Stimulated activated CD8-positive, alpha-beta memory T cell treated with anti-CD3 and anti-CD28 coated beads, Interleukin-4, amount 100 ng/mL, for 1 hour (primary cell): ENCODE measurements at places on chromosomes 5 and 9.

GRCh38 chr5:9661316-9662015 is 31.3 kb upstream of the TAS2R1 start:
- DNase-seq: no peak

DNA sequence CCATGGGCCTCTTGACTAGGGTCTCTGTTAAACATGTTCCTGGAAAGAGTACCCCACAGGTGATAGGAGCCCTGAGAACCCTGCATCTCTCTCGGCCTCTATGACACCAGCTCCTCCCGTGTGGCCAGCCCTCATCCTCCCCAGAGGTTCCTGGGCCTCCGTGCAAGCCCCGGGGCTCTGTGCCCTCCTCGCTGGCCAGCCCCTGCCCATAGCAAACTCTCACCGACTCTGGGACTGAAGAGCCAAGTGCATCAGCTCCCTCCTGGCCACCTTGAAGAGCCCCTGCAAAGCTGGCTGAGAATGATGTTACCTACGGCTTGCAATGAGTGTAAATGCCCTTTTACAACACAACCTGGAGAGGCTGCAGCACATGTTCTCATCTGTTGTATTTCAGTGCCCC is 224.4 kb downstream of the ROR2 start:
- DNase-seq: no peak

- no peak for DNase-seq
Observed at GRCh38 chr9:132090771-132091170, 11.1 kb upstream of the MED27 start.

DNA sequence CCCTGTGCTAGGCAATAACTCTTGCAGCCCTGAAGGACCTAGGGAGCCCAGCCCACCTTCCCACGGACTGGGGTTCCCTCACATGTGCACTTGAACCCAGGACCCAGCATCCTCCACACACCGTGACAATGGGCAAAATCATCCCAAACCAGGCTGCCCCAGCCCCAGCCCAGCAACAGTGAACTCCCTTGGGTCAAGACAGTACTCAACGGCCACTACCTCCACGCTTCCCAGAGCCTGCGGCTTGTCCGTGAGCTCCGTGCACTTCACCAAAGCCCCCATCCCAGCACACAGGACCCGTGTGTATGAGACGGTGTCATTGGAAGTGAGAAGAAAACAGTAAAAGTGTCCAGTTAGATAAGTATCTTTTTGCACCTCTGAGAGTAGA is 55.8 kb downstream of the IPPK start:
- DNase-seq: no peak

GRCh38 chr9:74557571-74557970 is 60.4 kb downstream of the RORB start:
- no peak for DNase-seq

DNA sequence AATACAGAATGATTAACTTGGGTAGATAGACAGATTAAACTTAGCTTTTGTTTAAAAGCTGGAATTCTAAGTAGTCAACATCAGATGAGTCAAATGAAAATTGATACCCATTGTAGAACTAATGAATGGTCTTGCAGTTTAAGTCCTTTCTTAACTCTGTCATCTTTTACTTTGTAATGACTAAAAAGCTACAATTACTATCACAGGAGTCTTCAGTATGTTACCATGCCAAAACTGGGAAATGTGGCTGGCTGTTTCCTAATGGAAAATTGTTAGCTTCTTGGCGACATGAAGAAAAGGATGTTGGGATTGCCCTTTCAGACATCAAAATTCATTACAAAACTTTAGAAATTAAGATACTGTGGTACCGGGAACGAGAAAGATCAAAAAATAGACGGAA is 20.2 kb upstream of the ANXA1 start:
- DNase-seq: no peak

DNA sequence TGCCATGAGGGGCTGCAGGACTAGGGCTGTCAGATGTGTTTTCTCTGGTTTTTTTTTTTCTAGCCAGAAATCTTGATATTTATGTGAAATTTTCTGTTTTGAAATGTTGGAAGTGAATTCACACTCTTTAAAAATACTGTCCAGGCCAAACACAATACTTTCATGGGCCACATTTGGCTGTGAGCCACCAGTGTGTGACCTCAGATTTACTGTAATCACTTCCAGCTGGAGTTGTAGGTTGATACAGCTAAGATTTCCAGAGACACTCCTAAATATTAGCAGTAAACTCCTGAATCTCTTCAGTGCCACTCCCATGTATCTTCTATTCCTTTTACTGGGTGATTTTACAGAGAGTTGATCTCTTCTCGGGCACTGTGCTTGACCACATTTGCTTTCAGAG is 92.2 kb upstream of the CKMT2 start:
- no peak for DNase-seq

DNA sequence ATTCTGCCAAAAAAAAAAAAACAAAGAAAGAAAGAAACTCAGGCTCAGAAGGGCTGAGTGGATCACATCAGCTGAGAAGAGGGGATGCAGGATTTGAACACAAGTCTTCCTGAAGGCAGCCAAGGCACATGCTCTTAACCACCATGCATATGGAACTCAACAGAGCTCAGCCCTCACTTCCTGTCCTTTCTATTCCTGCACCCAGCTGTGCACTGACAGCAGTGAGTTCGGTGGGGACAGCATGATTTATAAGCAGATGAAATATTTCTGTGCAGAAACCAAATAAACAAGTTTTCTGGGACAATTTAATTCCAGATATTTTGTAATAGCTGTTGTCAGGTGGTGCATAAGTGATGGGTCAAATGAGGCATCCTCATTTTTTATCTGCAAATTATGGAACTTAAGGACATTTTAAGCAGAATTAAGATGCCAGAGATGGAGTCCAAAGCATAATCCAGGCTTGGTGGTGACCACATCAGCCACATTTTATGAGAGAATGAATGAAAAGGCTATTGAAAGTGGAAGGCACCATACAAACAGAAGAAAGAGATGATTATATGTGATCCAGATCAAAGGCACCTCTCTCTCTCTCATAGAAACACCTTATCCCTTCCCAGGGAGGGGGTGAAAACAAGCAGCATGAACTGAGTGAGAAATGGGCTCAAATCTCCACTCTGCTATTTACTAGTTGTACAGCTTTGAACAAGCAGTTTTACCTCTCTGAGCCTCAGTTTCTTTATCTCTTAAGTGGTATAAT is 303.6 kb upstream of the MSX2 start:
- no peak for DNase-seq

GRCh38 chr5:135966165-135966564 is 11.4 kb upstream of the LECT2 start:
- no peak for DNase-seq

DNA sequence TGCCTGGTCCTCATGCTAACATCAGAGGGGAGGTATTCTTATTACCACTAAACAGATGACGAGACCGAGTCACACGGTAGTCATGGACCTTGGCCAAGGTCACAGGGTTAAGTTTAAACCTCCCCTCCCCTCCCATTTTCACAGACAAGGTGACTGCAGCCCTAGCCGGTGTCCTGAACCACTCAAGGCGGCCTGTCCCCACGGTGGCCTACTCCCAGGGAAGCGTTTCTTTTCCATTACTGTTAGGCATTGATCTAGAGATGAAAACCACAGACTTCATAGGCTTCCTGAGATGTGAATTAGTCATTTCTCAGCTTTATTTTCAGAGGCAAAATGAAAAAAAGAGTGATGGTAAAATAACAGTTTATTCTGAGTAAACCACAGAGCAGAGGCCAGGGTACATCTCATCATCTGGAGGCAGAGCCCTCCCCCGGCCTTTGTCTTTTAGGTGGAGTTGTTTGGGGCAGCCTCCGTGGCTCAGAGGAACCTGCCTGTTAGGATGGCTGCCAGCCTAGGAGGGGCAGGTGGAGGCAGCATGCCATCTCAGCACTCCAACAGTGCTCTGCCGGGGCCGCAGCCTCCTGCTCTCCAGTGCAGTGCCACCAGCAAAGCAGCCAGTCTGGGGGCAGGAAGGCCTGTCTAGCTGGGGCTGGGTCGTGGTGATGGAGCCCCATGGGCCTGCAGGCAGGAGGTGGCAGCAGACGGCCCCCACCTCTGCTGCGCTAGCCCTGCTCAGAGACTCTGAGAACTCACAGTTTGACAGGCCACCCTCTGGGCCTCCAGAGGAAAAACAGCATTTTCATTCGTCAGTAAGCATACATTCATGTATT is 71.2 kb downstream of the RAPGEF1 start:
- no peak for DNase-seq

DNA sequence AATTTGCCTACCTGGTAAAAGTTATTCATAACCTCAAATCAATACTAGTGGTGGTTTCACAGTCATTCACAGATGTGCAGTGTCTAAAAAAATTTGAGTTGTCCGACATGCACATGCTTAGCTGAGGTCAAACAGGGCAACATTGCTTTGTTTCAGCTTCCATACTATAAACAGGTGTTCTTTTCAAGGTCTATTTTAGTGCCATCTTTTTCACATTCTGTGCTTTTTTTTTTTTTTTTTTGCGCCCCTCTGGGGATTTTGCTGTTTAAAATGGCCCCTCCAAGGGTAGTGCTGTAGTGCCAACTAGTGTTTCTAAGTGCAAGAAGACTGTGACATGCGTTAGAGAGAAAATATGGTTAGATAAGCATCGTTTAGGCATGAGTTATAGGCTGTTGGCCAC is 14.5 kb downstream of the PHAX start:
- no peak for DNase-seq

DNA sequence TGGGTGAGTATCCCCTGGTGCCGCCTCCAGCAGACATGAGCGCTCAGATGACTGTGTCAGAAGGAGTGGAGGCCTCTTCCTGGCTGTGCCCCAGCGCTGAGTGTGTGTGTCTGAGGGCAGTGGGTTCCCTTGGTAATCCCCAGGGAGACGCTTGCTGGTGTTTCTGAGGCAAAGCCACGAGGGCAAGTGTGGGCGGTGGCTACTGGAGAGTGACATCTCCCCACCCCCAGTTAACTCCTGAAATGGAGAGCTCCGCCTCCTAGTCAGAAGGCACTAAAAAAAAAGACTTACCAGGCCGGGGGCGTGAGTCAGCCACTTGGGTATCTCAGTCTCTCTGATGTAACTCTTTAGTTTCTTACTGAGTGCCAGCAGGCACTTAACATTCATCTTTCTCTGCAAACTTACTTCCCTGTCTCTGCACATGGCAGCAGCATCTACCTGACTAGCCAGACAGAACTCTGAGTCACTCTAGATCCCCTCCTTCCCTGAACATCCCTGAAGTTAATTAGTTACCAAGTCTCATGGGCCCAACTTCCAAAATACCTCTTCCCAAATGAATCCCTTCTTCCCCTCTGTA is 19.3 kb downstream of the ORM2 start:
- DNase-seq: no peak

- DNase-seq: no peak
Observed at GRCh38 chr9:109062543-109062942, 49.2 kb upstream of the CTNNAL1 start.

GRCh38 chr9:21965401-21965951 is 28.7 kb downstream of the CDKN2A start:
- no peak for DNase-seq

- DNase-seq: peak; percentile 99
Observed at GRCh38 chr9:79571309-79572031, at the start of gene TLE4. Gene TLE4 (plus strand): TSS chr9:79571965. CDS start chr9:79572791, 826 bp downstream.

GRCh38 chr5:59506285-59506877 is 387.1 kb downstream of the PDE4D start:
- no peak for DNase-seq

DNA sequence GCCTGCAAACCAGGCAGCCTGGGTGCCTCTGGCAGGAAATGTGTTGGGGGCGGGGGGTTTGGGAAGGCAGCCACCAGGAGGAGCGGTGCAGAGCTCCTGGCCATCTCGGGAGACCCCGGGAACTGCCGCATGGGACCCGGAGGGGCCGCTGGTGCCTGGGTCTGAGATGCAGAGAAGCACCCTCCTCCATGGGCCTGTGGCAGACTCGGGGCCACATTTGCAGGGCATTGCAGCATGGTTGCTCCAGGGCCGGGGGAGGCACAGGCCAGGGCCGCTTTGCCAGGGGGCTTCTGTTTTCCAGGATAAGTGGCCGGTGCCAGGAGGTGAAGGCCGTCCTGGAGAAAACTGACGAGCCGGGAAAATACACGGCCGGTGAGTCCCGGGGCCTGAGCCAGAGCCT is 1.7 kb downstream of the LCN1 start:
- DNase-seq: no peak

DNA sequence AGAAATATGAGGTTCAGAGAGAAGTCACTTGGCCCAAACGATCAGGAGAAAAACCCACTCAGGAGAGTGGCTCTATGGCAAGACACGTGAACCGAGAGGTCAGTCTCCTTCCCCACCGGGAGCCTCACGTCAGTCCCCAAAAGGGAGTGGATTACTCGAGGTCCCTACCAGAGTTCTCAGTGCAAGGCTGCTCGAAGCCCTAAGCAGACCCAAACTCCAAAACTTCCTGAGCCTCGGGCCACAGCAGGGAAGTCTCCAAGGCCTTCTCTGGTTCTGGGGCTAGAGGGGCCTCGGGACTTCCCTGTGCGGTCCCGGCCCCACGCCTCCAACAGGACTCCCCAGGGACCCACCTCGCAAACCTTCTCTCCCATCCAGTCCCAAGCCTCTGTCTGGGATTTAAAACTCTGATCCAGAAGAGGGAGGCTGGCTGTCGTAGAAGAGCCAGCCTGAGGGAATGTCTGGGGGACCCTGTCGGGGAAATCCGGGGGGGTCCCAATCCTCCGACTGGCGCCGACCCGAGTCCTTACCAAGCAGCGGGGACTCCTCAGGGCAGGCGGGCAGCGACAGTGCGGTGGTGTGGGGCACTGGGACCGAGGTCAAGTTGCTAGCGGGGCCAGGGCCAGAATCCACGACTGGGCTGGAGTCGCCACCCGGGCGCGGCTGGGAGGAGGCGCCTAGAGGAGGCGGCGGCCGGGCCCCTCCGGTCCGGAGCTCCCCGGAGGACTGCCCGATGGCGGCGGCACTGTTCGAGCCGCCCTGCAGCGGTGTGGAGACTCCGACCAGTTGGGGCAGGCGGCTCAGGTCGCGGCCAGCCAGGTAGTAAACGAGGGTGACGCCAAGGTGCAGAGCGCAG is 679 bp downstream of the B4GALT1 start:
- no peak for DNase-seq

- DNase-seq: no peak
Observed at GRCh38 chr5:10704949-10705621, 55.9 kb downstream of the DAP start.

- DNase-seq: no peak
Observed at GRCh38 chr9:129287619-129288305, 109.7 kb upstream of the IER5L start.

DNA sequence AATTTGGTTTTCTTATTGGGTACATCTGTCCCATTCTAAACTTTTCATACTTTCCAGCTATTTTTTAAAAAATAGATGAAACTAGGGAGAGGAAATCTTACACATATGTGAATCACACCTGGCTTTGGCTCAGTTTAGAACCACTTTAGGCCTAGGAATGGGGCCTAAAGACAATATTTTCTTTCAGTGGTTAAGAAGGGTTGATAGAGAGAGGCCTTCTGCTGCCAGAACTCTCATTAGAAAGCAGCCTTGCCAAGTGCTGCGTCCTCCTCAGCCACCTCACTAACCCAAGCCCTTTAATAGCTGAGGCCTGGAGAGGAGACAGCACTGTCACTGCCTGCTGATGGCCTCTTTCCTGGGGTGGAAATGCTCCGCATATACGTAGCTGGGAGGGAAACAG is 167.5 kb downstream of the SAXO1 start:
- DNase-seq: no peak

DNA sequence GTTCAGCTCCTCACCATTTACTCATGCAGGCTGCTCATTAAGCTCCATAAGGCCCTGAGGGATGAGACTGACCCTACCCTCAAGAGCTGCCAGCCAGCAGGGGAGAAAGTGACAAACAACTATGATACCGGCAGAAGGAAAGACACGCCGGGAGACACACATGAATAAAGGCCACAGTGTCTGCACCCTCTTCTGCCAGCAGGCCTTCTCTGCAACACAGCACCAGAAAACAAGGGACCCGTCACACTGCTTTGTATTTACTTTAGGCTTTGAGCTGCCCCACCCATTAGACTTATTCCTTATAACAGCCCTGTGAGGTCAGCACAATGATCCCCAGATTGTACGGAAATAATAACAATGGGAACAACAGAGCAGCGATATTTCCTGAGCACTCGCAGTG is 7.2 kb downstream of the GABBR2 start:
- no peak for DNase-seq
